ENCODE measurements at places on chromosomes 6 and 20.

- no peak for DNase-seq
Measured at GRCh38 chr20:62025394-62025793, 40.3 kb downstream of the TAF4 start.

DNA sequence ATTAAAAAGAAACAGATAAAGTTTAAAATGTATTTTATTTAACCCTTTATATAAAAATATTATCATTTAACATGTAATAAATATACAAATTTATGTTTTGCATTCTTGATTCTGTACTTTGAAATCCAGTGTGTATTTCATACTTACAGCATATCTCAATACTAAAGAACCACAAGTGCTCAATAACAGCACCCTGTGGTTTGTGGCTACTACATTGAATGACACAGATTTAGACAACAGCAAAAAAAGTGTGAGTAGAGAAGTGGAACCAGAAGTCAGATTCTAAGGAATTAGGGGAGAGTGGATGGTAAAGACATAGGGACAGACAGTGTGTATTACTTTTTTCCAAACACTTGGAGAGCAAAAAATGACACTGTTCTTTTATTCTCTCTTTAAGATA lies 524.5 kb downstream of the BMP2 start:
- DNase-seq = no peak

- DNase-seq = no peak
Measured at GRCh38 chr6:131383421-131384411, 189.3 kb upstream of the ARG1 start.

DNA sequence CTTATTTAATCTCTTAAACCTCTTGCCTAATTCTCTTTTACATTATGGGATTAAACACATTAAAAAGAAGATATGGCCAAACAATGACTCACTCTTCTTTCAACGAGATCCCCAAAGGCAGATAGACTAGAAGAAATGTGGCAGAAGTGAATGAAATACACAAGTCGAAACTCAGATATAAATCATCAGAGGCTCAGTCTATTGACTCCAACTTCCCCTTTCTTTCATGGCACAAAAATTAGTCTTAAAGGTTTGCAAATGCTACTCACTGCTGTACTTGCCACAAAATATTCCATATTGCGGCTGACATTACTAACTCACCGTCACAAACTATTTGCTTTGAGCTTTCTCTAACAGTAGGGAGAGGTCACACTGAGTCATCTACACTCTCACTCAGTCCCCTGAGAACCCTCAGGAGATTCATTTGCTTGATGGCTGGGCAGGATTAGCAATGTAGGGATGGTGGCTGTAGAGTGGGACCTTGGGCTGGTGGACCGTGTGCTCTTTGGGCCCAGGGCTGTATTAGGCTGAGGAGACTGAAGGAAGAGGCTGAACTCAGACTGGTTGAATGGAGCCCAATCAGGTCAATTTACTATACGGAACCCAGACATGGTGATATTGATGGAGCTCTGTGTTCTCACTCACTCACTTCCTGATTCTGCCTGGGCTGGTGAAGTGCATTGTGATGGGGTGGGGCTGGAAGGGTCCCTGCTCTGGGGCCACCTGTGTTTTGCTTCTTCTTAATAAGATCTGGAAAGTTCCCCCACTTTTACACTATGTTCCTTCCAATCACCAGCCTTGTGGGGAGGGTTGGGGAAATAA lies 42.8 kb upstream of the UBR2 start:
- DNase-seq = peak; percentile 34

DNA sequence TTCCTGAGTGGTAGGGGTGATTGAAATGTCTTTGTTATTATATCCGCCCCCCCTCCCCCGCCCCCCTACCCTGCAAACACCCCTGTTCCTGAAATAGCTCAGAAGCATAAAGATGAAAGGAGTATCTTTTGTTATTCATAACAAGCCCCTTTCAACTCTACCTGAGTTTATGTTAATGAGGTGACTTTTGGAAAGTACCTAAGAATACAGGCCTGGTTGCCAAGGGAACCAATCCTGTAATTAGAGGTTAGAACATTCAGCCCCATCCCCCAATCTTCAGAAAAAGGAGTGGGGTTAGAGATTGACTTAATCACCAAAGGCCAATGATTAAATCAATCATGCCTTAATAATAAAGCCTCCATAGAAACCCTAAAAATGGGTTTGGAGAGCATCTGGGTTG lies 979.2 kb upstream of the GJE1 start:
- DNase-seq = no peak

GRCh38 chr6:84549917-84550316 lies 214.5 kb downstream of the TBX18 start:
- no peak for DNase-seq

DNA sequence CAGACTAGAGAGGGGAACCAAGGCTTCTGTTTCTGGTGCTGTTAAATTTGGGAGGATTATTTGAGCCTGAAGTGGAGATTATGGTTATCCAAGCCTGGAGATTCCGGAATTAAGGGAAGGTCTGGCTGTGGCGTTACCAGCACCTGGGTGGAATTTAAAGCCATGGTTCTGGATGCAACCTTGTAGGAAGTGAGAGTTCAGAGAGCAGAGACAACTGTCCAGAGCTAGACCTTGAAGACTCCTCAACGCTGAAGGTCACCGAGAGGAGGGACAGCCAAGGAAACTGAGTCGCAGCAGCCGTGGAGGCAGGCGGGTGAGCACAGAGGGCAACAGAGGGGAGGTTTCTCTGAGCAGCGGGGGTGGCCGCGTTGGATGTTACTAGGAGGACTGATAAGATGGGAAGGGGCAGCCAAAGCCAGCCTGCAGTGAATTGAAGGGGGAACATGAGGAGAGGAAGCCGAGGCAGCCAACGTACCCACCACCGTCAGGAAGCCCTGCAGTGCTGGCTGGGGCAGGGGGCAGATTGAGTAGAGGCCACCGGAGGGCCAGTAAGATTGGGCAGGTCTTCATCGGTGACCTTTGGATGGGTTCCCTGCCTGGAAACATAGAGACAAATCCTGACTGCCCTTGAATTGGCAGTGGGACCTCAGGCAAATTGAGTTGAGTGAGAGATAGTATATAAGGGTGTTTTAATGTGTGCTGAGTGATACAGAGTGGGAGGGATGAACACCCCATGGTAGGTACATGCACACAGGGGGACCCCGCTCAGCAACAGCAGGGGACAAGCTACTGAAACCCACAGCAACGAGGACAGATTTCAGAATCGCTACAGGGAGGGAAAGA lies 90.3 kb downstream of the SNX5 start:
- DNase-seq = no peak

DNA sequence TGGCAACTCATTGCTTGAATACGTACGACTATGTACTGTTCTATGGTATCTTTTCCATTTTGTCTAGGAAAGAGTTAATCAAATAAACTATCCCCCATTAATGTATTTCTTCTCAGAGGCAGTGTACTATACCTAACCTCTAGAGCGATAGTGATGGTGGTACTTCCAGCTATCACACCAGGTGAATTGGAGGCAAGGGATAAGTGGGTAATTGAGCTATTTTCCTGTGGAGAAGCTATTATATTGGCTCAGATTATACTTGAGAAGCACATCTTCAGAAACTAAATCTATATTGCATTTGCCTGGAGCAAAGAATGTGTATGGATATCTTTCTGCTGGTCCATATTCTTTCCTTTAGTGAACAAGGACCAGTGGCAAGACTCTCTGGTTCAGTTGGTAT lies 430.7 kb upstream of the KHDRBS2 start:
- no peak for DNase-seq

GRCh38 chr6:7902867-7903266 lies 7.7 kb downstream of the TXNDC5 start:
- DNase-seq = no peak

All from HCT116 (cell line).